ENCODE measurements at places on chromosomes 3 and 15. TPM values are rescaled to one million over a fixed set of nuclear protein-coding genes. Genes with fewer than 3 reads are reported as not detected.
A peak's percentile ranks its signal among the peaks of the same experiment; 100 is the strongest.

UBA7 gene
- 33.7 TPM for polyA plus RNA-seq

PIF1 gene
- polyA plus RNA-seq, result 5.2 TPM

ZNF502 gene
- 4.2 TPM for polyA plus RNA-seq

ACVR2B gene
- polyA plus RNA-seq, result 0.62 TPM

- DNase-seq, result no peak
Observed at GRCh38 chr3:146881966-146882760, 277.0 kb upstream of the PLSCR5 start.

DNA sequence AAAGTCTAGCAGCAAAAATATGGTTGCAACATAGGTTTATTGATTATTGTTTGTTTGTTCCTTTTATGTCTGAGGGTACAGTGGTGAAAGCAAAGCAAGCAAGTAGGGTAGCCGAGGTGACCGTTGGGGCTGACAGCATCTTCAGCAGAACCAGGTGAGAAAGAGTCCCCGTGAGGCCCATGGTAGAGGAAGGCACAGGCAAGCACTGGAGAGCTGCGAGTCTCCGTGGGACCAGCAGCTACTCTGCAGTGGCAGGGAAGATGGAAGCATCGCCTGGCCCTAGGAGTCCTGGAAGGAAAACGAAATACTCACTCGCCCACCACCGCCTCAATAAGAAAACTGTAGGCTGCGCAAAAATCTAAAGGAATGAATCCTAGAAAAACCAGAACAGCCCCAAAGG lies 25.3 kb upstream of the GABRA5 start:
- DNase-seq, result no peak

- no peak for DNase-seq
Observed at GRCh38 chr3:100483529-100483928, 8.9 kb upstream of the TMEM45A start.

DNA sequence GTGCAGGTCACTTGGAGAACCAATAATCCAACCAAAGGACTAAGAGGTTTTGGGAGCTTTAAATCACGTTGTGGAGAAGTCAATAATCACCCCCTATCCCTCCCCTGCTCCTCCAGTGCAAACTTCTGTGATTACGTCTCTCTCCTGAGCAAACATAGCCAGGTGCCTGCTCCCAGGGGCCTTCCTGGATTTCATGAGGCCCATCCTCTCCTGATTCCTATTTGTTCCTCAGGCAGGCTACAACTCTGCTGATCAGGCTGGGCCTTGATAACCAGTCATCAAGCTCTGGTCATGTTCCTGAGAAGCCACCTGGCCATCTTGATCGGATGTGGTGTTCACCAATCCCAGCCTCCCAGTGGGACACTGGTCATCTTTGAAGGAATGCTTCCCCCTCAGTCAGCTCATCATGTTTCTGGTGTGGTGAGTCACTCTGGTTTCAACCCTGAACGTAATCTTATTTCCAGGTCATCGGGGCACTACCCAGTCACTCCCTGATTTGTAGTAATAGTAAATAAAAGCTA lies 2.9 kb upstream of the ZNF710 start:
- DNase-seq, result peak; percentile 59

DNA sequence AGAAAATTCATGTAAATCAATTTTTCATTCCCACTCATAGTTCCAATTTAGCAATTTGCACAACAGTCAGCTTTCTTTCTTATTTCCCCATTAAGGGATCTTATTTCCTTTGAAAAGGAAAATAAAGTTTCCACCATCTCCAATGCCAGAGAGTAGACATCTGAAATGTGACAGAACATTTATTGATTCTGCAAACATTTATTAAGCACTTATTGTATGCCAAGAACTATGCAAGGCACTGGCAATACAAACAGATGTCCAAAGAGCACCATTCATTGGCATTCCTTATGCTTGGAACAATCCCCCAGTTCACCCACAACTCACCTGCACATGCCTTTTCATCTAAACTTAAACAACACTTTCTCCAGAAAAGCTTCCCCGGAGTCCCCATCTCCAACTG lies 2.5 kb upstream of the TFDP2 start:
- no peak for DNase-seq

CEP152 gene
- 0.72 TPM for polyA plus RNA-seq

DNA sequence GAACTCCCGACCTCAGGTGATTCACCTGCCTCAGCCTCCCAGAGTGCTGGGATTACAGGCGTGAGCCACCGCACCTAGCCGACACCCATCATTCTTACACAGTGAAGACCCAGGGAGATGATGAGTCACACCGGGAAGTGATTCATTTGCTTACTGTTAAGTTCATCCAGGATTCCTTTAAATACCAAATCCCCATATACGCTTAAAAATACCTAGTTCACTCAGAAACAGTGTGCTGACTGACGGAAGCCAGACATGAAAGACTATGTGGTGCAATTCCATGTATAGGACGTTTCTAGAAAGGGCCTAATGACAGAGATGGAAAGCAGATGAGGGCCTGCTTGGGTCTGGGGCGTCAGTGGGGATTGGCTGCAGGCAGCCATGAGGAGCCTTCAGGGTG lies 75.2 kb downstream of the APBA2 start:
- peak; percentile 96 for DNase-seq

- no peak for DNase-seq
Observed at GRCh38 chr15:74908635-74909034, 2.0 kb upstream of the FAM219B start.

DNA sequence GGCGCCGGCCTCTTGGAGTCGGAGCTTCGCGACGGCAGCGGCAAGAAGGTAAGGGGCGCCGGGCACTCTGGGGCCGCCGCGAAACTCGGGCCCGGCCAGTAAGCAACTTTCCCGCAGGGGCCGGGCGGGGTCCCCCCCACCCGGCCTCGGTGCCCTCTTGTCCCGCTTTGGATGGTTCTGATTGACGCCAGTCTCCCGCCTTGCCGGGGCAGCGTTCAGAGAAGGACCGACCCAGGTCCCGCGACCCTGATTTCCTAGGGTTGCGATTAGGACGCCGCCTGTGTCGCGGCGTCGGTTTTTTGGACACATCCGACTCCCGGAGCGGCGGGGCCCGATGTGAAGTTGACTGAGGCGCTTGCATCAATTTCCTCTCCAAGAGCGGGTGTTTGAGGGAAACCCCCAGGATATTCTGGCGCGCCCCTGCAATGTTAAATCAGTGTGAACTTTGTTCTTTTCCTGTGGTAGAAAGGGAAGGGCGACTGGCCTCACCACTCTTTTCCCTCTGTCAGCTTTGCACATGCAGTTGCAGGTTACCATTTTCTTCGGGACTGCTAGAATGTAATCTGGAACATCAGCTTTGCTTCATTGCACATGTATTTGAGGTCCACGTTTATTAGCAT lies 755 bp downstream of the PDE8A start:
- peak; percentile 24 for DNase-seq

GRCh38 chr15:69533522-69533921 lies 80.9 kb downstream of the RPLP1 start:
- no peak for DNase-seq
